ENCODE measurements at places on chromosomes 6 and 20.

DNA sequence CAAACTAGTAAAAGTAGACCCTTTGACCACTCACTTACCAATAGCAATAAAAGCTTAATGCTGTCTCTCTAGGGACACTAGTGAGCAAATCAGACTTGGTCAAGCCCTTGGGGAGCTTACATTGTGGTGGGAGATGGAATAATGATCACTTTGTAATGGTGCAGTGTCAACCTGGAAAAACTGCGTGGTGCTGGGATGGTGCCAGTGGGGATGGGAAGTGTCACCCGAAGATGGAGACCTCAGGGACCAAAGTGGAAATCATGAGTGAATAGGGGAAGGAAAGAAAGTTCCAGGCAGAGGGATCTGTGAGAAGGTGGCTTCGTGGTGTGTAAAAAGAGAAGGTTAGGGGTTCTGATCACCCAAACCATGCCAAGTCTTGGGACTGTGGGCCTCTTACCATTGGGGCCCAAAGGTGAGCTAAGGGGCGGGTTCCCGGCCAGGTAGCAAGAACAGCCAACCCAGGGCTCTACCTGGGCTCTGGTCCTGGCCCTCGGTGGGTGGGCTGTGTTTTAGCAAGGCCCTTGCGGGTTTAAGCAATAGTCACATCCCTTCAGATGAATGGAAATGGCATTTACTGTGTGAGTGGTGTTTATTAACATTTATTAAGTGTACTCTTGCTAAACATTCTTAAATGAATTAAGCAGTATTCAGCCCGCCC is 15.5 kb downstream of the DYNLRB1 start:
- no peak for DNase-seq

- no peak for DNase-seq
Measured at GRCh38 chr20:33273117-33273851, 9.7 kb upstream of the BPIFB1 start.

DNA sequence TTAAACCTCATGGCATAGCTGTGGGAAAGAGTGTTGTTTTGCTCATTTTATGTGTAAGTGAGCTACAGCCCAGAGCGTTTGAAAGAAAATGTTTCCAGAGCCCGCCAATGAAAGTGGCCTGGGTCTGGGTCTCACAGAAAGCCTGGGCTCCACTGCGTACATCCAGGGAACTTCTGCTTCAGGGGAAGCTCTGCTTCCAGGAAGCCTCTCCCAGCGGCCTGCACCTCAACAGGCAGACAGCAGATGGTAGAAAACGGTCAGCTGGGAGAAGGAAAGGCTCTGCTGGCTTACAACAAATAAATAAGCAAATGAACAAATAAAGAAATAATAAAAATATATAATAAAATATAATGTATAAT is 270.5 kb upstream of the SUPT3H start:
- DNase-seq, result no peak

DNA sequence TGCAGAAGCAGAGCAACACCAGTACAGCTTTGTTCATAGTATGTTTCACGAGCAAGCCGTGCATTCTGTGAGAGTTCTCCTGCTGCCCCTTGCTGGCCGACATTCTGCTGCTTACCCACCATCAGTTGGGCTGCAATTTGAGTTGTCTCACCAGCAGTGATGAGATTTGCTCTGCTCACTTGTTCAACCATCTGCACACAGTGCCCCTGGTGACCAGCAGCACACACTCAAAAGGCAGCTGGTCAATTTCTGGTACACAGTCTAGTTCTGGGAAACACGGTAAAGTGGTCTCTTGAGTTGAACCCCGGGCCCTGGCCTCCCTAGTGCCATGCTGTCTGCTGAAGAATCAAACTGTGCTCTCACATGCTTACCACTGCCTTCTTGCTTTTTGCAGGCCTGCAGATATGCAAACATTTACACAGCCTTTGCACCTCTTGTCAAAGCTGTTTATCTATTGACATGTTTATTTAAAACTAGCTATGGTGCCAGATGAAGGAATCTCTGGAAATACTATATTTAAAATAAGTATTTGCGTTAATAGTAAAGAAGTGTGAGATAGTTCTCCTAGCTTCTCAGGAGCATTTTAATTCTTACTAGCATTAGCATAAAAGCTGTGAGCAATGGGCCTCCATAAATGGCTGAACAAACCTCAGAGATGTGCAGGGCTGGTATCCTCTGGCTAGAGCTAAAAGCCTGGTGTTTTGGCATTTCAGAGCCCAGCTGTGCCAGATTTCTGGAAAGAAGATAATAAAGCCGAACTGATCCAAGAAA is 234.3 kb downstream of the ARHGAP18 start:
- DNase-seq, result no peak
